Stomach (tissue), 19 donors: ENCODE measurements at places on chromosomes 12 and 14.

GRCh38 chr12:64475518-64475917 lies 23.6 kb downstream of the TBK1 start:
- DNase-seq = no peak

DNA sequence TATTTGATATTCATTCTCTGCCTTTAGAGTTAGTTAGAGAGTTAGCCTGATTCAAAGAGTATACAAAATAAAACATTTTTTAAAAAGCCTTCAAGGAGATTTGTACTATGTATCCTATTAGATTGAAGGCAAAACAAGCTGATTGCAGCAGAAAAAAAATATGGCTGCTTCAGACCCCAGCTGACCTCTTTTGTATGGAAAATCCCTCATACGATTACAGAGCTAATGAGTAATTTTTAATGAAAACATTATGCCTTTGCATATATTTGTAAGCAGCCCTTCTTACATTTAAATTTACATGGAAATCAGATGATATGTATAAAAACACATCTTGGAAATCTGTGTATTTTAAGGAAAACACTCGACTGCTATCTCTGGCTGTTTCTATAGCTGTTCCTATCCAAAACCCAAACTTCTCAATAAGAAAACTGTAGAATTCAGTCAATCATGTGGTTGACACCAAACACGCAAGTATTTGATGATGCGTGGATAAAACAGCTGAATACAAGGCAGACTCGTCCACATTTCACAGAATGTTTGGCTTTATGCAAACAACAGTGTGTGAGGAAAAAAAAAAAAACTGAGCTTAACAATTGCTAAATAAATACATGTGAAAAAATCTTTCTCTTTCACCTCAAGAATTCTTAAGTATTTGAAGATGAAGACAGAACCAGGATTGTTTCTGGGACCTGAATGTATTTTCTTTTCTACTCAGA lies 275.3 kb downstream of the EGLN3 start:
- no peak for DNase-seq

DNA sequence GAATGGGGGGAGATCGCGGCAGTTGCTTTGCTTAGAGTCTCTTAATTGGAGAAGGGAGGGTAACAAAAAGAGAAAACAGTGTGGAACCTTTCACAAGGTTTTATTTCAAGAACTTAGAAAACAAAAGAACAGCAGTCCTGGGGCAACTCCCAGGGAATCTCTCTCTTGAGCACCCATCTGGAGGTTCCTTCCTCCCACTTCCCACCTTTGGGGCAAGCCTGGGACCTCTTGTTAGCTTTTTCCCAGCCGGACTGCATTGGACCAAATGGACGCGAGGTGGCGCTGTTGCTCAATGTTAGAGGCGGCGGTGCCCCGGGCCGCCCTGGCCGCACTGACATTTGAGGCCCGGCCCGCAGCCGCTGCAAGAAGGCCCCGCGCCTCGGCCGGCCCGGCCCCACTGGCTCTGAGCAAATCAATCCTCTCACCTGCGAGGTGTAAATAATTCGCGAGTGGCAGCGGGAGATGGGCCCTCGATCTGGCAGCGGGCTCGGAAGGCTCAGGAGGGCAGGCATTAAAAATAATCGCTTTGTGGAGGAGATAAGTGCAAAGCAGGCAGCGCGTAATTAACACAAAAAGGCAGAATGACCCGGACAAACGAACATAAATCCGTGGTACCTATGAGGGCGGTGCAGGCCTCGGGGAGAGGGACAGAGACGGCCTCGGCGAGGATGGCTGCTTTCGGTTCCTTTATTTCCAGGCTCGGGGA lies 2.8 kb upstream of the HOXC8 start:
- DNase-seq = peak; percentile 95

DNA sequence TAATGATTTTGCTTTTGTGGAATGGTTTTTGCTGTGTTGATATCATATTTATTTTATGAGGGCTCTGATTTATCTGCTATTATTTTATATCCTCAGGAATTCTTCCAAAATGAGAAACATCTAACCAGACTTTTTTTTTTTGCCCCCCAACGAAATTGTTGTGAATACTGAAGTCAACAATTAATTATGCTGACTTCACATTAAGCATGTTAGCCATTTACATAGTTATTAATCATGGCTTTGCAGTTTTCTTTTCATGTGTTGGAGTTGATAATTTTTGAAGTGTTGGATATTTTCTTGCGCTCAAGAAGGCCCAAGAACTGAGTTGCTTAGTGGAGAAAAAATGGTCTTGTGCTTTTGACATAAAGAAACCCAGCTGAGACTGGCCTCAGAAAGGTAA lies 246.6 kb upstream of the CRY1 start:
- no peak for DNase-seq

GRCh38 chr14:64787619-64788018 lies 83.4 kb downstream of the PLEKHG3 start:
- DNase-seq = no peak

DNA sequence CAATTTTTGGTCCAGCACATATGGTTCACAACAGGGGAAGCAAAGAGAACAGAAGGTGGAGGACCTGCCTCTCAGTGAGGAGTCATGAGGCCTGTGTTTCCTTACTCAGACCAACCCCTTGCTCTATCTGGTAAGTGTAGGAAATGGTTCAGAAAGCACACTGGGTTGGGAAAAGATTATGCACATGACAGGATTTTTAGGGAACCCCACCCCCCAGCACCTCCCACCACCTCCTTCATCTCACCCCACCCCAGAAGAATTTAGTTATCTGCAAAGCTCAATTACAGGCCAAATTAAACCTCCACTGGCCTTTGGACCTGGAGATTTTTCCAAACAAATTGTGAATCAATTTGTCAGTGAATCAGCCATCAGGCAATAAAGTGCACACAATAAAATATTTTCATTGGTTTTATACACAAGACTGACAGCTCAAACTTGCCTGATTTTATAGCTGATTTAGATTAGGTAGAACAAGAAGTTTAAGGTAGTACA lies 132.8 kb downstream of the DACT1 start:
- no peak for DNase-seq
